ENCODE measurements at places on chromosomes 16 and 17.
A peak's percentile ranks its signal among the peaks of the same experiment; 100 is the strongest.

DNA sequence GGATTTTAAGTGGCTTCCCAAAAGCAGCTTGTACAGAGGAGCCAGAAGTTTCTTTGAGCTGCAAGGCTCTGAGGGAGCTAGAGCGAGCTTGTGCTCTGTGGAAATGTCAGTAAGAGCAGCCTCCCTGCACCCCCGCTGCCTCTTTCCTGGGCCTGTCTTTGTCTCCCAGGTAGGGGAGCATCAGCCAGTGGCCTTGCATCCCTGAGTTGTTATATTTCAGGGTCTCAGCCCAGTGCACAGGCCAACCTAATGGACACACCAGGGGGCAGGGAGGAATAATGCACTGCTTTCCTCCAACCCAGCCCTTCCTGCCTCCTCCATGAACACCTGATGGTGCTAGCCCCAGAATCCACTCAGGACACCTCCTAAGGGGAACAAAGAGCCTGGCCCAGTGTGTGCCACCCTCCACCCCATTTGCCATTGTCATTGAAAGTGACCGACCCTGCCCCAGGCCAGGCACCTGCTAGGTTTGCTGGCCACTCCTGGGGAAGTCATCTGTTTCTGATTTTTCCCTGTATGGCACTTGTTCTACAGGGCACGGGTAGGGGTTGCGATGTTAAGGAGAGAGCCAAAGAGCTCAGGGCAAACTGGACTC is 6.3 kb downstream of the TPPP3 start:
- no peak for DNase-seq

DNA sequence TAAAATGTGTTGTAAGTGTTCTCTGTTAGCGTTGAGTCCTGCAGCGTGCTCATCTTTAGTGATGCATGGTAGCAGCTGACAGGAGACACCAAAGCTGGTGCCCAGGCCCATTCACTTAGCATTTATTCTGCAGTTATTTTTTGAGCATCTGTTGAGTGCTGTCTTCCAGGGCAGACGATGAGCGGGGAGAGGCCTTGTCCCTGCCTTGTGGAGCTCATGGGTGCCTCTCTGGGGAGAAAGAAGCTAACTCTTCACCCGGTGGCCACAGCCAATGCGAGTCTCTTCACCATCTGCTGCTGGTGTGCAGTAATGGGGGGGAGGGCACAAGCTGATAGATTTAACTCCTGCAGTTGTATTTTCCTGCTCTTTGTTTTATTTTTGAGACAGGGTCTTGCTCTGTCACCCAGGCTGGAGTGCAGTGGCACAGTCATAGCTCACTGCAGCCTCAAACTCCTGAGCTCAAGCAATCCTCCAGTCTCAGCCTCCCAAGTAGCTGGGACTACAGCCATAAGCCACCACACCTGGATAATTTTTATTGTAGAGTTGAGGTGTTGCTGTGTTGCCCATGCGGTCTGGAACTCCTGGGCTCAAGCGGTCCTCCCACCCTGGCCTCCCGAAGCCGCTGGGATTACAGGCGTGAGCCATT is 30.5 kb downstream of the GPT2 start:
- no peak for DNase-seq

DNA sequence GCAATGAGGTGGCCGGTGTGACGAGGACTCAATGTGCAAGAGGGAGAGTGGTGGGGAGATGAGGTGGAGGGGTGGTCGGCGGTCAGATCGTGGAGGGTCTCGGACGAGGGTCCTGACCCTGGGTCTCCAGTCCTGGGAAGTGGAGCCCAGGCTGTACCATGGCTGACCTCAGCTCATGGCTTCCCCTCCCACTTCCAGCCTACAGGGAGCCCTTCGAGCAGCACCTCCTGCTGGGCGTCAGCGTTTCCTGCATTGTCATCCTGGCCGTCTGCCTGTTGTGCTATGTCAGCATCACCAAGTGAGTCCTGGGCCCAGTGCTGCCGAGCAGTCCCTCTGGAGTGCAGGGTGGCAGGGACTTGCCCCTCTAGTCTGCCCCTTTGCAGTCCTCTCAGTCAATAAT is 41.8 kb downstream of the IL4R start:
- DNase-seq, result peak; percentile 74

DNA sequence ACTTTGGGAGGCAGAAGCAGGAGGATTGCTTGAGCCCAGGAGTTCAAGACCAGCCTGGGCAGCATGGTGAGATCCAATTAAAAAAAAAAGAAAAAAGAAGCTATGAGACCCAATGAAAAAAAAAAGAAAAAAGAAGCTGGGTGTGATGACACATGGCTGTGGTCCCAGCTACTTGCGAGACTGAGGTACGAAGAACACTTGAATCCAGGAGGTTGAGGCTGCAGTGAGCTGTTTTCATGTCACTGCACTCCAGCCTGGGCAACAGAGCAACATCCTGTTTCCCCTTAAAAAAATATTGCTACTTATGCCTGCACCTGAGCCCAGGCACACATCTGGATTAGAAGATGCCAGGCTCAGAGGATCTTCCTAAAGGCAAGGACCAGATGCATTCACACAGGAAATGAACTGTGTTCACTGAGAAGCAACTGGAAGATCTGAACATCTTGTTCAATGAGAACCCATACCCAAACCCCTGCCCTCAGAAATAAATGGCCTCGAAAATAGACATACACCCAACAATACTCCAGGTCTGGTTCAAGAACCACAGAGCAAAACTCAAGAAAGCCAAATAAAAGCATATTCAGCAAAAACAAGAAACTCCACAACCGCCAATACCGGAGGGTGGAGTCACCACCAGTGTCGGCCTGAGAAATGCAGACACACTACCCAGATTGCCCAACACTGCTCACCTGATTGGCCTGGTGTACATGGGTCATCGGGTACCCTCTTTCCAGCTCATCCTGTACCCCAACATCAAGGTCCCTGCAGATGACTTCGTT is 4.4 kb downstream of the RNF135 start:
- no peak for DNase-seq

GRCh38 chr17:76793775-76794174 is 55.9 kb downstream of the MFSD11 start:
- peak; percentile 41 for DNase-seq

DNA sequence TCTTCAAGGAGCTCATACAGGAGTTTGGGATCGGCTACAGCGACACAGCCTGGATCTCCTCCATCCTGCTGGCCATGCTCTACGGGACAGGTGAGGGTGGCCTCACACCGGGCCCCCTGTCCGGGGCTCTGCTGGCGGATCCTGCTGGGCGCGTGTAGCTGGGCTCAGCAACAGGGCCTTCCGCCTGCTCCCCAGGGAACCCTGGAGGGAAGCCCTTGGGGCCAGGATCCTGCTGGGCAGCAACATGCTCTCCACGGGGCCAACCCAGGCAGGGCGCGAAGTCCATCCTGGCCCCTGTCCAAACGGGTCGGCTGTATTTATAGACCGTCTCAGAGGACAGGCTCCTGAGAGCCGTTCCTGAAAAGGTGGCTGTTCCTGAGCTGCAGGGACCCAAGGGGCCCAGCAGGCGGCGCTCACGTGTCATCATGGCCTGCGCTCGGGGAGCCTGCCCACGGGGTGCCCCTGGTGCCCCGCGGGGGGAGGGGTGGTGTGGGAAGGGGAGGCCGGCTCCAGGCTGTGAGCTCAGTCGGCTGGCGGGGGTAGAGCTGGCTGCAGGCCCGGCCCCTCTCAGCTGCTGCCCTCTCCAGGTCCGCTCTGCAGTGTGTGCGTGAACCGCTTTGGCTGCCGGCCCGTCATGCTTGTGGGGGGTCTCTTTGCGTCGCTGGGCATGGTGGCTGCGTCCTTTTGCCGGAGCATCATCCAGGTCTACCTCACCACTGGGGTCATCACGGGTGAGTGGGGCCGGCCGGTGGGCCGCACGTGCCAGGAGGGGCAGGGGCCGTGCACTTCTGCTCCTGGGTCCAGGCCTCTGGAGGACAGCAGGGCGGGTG is 7.5 kb downstream of the SLC16A3 start:
- DNase-seq, result peak; percentile 79

- peak; percentile 57 for DNase-seq
These were observed 2.7 kb upstream of the HES7 start for GRCh38 chr17:8126491-8127066.

Data from erythroblast (primary cell).